ENCODE measurements at places on chromosomes 1 and 21. TPM values are rescaled to one million over a fixed set of nuclear protein-coding genes. Genes with fewer than 3 reads are reported as not detected.
A peak's percentile ranks its signal among the peaks of the same experiment; 100 is the strongest.

- peak; percentile 32 for DNase-seq
Observed at GRCh38 chr21:45525910-45526306, 16.3 kb downstream of the SLC19A1 start.

DNA sequence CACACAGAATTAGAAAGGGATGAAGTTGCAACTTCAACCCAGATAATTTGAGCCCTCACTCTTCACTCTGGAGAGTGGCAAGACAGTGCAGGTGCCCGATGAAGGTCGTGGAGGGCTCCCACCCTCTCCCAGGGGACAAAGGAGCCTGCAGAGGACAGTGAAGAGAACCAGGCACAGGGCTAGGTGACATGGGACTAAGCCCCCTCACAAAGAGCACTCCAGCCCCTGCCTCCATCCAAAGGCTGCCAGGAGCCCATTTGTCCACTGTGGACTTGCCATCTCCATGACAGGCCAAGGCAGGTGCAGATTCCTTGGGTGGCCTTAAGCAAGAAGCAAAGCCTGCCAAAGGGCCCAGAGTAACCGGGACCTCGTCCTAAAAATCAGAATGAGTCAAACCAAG is 15.1 kb downstream of the ERRFI1 start:
- no peak for DNase-seq

Gene ASPM
- 1.6 TPM for total RNA-seq

- no peak for DNase-seq
Observed at GRCh38 chr1:172277275-172277674, 143.2 kb upstream of the C1orf105 start.

DNA sequence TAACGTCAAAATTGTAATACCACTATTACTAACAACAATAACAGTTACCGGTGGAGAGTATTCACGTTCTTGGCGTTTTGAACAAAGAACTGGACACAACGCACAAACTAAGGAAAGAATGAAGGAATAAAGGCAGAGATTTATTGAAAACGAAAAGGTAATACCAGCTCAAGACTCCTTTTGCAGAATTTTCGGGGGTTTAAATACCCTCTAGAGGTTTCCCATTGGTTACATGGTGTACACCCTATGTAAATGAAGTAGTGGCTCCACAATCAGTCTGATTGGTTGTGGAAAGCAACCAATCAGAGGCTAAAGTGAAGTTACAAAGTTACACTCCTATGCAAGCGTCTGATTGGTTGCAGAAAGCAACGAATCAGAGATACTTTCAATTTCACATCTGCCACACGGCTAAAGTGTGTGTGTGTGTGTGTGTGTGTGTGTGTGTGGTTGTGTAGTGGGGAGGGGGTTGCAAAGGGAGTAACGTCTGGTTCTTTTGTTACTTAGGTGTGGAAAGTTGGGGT is 1.1 kb upstream of the GTF2B start:
- no peak for DNase-seq

GRCh38 chr1:228071839-228072657 is 10.5 kb upstream of the ARF1 start:
- peak; percentile 71 for DNase-seq

Gene MNDA
- 20.3 TPM for total RNA-seq

DNA sequence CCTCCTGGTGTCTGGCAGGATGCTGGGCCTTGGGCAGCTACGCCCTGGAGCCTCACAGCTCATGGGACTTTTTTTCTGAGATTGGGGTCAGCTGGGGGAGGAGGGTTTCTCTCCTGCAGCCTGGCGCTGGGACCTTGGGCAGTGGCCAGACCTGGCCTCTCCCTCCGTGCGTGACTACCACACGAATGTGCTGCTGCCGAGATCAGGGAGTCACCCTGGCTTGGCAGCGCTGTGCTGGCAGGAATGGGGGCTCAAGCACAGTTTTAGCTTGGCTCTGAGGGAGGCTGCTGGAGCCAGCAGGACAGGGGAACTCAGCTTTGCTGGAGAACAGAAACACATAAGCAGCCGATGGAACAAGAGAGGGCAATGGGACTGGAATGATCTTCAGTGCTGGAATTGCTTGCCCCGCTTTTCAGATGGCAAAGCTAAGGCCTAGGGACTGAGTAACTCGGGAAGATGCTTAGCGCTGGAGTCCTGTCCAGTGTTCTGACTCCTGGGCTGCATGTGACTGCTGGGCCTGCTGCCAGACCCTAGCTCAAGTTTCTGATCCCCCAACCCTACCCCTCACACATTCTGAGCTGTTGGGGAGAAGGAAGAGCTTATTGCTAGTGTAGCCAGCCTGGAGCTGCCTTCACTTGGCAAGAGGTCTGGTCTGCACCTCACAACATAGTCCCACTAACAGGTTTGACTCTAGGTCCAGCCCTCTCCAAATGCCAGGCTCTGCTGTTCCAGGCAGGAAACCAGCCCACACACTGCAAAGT is 69.9 kb downstream of the NAV1 start:
- DNase-seq: peak; percentile 69

Gene SLC30A2
- total RNA-seq: not detected

GRCh38 chr1:160718210-160718609 is 6.6 kb upstream of the CD48 start:
- DNase-seq: no peak

DNA sequence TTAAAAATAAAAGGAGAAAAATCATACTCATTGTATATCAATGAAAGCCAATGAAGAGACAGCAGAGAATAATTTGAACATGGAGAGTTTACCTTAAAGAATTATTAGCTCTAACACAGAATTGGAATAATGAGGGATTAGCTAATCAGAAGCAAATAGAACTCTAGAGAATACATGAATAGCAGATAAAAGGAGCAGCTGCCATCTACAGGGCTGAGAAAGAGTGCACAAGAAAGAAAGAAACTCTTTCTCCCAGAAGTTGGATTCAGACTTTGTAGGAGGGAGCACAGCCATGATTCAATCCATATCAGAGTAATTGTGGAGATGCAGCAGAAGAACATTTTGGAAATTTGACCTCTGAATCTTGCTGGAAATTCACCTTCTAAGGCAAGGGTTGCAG is 1171.2 kb downstream of the PLA2G4A start:
- DNase-seq: no peak

DNA sequence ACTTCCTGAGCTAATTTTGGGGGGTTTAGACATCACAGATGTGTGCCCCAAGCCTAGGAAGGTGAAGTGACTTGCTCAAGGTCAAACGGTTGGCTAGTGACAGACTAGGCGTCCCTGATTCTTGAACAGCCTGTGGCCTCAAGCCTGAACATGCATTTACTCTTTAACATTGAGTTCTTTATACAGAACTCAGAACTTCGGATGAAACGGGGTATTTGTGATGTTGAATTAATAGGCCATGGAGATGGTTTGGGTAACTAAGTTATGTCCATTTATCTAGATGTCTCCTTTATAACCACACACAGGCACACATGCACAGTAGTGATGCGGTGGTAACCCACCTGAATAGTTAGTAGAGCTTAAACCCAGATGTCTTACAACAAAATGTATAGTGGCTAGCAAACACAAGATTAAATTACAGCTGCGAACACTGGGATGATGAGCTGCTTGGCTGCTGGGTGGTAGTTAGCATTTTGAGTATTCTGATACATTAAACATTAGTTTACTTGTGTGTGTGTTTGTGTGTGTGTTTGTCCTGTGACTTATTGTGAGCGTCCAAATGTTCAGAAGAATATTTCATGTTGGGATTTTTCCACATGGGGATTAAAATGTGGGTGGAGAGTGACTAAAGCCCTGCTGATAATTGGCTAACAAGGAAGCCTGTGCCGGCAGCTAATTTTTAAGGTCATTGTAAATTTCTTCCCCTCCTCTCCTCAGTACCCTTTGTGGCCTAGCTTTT is 2.3 kb downstream of the ATP1A1 start:
- DNase-seq: no peak

DNA sequence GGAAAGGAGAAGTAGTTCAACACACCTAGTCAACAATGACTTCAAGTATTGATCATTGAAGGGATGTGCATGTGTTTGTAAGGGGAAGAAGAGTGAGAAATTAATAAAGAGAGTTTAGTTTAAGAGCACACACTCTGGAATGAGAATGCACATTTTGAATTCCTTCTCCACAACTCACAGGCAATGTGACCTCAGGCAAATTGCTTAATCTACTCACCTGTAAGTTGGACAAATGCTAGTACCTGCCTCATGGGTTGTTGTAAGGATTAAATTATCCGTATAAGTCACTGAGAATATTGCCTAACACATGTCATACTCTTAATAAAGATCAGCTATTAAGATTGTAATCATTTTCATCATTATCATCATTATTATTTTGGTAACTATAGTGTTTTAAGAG is 204.0 kb upstream of the NFIA start:
- DNase-seq: no peak

Gene UQCRHL
- total RNA-seq: 1.2 TPM

- DNase-seq: peak; percentile 75
Observed at GRCh38 chr1:2942410-2942809, 78.9 kb upstream of the ACTRT2 start.

DNA sequence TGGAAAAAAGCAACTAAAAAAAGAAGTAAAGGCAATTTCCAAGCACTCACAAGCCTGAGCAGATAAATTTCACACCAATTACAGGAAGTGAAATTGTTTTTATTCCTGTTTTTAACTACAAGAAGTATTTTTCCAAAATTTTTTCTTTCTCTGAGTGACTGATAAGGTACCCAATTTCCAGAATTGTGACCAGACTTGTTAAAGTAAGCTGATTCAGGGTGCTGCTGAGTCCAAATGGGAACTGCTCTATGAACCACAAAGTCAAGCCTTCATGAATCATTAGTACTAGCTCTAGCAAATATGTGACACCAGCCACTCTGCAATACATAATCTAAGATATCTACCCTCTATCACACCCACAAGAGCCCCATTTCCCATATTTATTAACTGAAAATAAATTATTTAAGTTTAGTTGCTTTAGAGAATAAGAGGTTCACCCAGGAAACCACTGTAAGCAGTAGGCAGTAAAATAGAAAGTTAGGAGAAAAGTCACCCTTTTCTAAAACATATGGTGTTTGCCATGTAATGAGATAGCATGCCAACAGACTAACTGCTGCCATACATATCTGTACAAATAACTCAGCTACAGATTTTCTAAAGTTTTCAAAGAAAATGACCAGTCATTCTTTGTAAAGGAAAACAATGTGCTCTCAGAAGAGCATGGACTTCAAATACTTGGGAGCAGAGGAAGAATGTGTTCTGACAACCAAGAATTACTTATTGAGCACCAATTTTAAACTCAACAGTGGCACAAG is 43.1 kb upstream of the TNFSF18 start:
- no peak for DNase-seq

- no peak for DNase-seq
Observed at GRCh38 chr1:247212012-247212411, 40.2 kb upstream of the ZNF124 start.

- DNase-seq: no peak
Observed at GRCh38 chr1:6444377-6444776, 19.8 kb downstream of the ESPN start.

DNA sequence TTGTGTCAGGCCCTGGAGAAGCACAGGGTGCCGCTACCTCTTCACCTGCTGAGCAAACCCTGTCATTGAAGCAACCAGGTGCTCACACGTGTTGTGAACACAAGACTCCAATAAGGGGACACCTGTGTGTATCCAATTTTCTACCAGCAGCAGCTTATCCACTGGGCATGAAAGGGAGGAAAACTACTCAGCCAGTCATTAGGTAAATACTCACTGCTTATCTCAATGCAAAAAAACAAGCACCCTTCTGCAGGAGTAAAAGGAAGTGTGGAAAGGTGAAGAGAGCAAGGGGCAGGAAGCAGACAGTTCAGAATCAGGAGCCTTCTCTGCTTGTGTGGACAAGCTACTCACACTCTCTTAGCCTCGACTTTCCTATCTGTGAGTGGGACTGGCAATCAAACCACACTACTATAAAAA is 148.9 kb downstream of the ETS2 start:
- no peak for DNase-seq

DNA sequence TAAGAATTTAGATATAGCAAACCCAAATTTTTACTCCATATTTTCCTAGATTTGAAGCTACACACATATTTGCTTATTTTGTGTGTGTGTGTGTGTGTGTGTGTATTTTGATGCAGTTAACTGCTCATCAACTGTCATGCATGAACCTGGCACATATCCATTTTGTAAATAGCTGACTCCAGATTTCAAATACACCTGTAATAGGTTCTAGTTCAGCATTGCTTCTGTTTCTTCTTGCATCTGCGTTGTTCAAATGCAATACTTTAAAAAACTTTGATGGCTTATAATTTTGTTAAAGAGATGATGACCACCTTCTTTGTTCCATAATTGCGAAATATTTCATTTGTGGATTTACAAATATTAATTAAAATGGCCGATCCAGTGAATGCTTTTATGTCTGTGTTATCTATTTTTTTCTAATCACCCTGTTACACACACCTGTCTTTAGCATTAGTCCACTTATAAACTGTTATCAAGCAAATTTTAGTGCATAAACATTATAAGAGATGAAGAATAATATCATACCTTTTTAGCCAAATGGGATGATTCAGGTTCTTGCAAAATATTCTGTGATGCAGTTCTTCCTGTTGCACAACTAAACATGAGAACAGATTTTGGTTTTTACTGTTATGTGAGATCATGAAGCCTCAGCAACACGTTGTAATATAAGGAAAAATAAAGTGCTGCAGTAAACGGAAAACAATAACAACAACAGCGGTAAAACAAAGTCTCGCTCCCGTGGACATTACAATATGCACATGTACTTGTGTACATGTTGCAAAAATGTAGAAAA is 12.7 kb upstream of the S100A11 start:
- DNase-seq: no peak

GRCh38 chr1:152185544-152186391 is 26.7 kb upstream of the RPTN start:
- DNase-seq: no peak

DNA sequence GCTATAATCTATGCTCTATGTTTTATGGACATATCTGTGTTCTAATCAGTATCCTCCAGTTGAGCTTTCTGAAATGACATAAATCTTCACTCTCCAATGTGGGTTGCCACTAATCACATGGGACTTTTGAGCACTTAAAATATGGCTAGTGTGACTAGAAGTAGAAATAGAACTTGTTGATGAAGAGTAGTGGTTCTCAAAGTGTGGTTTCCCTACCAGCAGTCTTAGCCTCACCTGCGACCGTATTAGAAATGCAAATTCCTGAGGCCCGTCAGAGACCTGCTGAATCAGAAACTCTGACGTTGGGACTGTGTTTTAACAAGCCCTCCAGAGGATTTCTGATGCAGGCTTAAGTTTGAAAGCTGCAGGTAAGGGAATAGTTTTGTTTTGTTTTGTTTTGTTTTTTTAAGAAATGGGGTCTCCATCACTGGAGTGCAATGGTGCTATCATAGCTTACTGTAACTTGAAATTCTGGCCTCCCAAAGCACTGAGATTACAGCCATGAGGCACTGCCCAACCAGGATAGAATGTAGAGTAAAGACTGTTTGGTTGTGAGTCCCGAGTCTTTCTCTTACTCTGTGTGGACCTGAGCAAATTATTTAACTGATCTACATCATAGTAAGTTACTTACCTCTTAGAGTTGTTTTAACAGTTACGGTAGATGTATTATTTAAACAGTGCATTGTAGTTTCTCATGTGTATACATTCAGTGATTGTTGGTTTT is 21.7 kb downstream of the GLRX2 start:
- no peak for DNase-seq

- no peak for DNase-seq
Observed at GRCh38 chr1:228918335-228918734, 183.1 kb downstream of the RHOU start.
